ENCODE measurements at places on chromosomes 1 and 21.
A peak's percentile ranks its signal among the peaks of the same experiment; 100 is the strongest.

DNA sequence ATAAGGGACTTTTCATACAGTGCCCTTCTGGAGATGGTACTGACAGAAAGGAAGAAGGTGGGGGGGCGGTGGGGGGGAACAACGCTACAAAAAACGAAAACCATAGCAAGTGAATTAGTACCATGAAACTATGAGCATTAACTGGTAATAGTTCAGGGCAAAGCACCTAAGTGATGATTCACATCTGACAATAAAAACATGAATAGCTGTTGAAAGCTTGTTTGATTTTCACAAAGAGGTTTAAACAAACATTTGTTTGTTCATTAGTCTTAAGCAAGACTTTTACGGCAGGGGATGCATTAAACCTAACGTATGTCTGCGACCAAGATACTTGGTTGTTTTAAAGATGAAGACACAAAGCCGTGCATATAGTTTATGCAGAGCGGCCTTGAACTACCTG, 177.5 kb downstream of the LMO4 start:
- no peak for DNase-seq

DNA sequence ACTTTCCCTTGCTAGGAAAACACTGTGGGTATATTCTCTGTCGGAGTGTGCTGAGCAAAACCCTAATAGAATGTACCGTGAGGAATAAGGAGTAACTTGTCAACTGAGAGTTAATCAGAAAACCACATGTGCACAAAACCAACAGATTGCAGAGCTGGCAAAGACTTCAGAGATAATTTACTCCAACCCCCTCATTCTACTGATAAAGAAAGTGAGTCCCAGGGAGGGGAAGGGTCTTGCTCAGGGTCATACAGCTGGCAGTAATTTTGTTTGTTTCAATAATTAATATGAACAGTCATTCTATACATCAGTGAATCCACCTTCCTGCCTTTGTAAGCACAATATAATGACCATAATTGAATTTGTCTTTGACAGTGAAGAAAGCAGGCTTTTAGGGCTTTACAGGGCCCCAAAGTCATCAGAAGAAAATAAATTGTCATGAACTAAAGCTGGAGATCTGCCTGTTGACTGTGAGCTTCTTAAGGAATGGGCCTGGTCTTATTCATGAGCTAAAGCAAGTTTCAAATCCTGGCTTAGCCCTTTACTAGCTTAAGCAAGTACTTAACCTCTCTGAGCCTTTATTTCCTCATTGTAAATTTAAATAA, 67.2 kb upstream of the HOOK1 start:
- DNase-seq = no peak

DNA sequence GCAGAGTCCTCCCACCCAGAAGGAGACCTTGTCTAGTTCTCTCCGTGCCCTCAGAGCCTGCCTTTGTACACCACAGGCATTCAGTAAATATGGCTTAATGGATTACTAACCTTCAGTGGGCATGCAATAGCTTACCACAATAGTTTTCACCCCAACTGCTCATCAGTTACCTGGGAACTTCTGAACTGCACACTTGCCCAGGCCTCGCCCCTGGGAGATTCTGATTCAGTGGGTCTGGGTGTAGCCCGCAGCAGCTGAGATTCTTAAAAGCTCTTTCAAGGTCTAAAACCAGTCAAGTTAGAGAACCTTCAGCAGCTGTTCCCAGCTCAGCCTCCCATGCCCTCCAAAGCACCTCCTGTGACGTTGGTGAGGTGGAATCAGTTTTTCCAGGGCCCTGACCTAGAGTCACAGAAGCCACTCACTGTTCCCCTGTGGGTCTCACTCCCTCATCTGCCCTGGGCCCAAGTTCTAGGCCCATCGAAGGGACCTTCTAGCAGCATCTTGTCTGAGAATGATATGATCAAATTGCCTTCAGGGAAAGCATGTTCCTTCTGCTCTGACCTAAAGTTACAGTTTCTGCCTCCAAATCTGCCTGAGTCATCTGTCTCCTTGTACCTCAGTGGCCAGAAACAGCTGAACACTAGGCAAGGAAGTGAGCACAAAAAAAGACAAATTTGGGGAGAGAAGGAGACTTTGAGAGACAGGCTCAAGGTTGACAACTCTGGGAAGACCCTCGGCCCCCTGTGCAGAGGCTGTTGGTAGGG, 10.8 kb downstream of the ASAP3 start:
- no peak for DNase-seq

DNA sequence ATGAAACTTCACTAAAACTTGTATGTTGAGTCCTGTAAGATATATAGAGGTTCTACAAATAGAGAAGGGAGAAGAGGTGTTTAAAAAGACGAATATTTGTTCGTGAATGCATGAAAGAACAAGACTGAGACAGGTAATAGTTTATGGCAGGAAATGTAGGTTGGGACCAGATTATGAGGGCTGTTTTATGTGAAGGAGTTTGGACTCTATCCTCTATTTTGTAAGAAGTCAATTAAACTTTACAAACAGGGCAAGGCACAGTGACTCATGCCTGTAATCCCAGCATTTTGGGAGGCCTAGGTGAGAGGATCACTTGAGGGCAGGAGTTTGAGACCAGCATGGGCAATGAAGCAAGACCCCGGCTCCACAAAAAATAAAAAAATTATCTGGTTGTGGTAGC, 5.7 kb downstream of the SLC35A3 start:
- DNase-seq = no peak

DNA sequence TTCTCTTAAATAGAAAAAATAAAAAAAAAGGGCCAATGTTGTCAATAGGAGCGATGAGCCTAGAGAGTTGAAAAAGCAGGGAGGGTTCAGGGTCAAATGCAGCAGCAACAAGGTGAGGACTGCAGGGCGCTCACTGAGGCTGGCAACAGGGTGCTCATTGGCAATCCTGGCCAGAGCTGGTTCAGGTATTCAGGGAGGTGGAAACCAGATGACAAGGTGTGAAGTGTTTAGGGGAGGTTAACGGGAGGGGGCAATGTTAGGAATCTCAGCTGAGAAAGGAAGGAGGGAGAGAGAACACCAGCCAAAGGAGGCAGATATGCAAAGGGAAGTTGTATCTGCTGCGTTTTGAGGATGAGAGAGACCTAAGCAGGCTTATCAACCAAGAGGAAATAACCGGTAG, 129.8 kb upstream of the DAB1 start:
- no peak for DNase-seq

GRCh38 chr1:236354330-236355147, 39.5 kb upstream of the EDARADD start:
- no peak for DNase-seq

DNA sequence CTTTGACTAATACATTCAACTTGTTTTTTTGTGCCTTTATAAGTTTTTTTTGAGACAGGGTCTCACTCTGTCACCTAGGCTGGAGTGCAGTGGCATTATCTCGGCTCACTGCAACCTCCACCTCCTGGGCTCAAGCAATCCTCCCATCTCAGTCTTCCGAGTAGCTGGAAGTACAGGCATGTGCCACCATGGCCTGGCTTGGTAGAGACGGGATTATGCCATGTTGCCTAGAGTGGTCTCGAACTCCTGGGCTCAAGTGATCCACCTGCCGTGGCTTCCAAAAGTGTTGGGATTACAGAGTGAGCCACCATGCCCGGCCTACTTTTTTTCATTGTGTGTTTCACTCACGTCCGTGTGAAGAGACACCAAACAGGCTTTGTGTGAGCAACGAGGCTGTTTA, 202.7 kb downstream of the DISC1 start:
- no peak for DNase-seq

- DNase-seq = no peak
Measured at GRCh38 chr1:165397944-165398343, 41.4 kb upstream of the LMX1A start.

DNA sequence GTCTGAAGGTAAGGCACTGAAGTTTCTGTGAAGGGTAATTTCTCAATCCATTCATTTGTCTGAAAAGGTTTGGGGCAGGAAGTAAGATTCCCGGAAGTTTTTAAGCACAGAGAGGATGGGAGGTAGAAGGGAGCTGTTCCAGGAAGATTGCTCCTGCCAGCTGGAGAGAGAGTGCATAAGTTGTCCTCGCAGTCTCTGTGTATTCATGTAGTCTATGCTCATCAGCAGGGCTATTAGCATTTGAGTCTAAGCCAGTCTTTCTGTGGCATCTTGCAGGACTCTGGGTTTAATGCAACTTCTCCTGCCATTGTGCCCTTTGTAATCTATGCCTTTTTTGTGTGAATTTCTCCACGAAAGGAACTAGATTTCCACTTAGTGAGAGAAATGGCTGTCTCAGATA, 140.8 kb upstream of the FGGY start:
- DNase-seq = no peak

- DNase-seq = no peak
Measured at GRCh38 chr1:39839651-39840050, 43.7 kb downstream of the TRIT1 start.

GRCh38 chr1:185338719-185339622, 21.9 kb upstream of the IVNS1ABP start:
- DNase-seq = no peak

DNA sequence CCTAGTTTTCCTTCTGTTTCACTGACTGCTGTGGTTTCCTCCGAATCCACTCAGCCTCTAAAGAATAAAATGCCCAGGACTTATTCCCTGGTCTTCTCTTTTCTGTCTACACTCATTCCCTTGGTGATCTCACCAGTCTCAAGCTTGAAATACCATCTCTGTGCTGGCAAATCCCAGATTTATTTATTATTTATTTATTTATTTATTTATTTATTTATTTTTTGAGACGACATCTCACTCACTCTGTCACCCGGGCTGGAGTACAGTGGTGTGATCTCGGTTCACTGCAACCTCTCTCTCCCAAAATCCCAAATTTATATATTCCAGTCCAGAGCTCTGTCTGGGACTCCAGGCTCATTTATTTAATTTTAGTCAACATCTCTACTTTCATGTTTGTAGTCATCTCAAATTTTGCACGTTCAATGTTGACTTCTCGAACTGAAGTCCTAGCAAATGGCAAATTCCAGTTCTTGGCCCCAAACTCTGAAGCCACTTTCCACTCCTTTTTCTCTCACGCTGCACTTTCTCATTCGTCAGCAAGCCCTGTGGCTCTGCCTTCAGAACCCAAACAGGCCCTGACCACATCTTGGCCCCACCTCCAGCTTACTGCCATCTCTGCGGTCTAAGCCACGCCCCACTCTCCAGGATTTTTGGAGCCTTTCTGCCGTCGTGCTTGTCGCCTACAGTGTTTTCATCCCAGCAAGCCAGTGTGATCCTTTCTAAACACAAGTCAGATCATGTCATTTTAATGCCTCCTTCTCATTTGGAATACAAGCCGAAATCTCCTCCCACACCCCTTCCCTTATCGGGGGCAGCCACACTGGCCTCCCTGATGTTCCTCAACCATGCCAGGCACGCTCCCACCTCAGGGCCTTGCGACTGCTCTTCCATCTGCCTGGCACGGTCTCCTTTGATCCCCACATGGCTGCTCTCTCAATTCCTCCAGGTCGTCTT, 14.2 kb upstream of the TENT5B start:
- peak; percentile 66 for DNase-seq

- DNase-seq = no peak
Measured at GRCh38 chr21:43957128-43957571, 55.0 kb upstream of the TRAPPC10 start.

GRCh38 chr1:27967106-27967883, 7.5 kb downstream of the XKR8 start:
- DNase-seq = no peak

GRCh38 chr1:209429611-209430010, 153.9 kb upstream of the CAMK1G start:
- DNase-seq = no peak

GRCh38 chr1:182428043-182428442, 21.9 kb upstream of the RGSL1 start:
- DNase-seq = no peak

DNA sequence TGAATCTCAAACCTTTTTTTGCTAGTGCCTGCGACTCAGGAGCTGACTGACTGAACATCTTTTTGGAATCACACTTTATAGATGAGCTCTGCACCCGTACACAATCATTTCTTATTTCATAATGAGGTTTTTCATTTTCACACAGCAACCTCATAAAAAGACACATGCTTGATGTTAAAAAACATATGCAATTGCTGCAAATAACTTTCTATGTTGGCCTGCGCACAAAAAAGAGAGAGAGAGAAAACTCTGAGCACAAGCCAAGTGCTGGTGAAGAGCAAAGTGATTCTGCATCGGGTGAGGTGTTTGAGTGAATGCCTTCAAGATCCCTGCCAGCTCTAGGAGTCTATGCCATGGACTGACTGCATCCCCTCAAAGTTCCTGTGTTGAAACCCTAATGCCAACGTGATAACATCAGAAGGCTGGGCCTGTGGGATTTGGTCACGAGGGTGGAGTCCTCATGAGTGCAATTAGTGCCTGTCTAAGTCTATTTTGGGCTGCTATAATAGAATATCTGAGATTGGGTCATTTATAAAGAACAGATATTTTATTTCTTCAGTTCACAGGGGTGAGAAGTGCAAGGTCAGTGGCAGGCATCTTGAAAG, 36.6 kb downstream of the C1orf87 start:
- DNase-seq = no peak

DNA sequence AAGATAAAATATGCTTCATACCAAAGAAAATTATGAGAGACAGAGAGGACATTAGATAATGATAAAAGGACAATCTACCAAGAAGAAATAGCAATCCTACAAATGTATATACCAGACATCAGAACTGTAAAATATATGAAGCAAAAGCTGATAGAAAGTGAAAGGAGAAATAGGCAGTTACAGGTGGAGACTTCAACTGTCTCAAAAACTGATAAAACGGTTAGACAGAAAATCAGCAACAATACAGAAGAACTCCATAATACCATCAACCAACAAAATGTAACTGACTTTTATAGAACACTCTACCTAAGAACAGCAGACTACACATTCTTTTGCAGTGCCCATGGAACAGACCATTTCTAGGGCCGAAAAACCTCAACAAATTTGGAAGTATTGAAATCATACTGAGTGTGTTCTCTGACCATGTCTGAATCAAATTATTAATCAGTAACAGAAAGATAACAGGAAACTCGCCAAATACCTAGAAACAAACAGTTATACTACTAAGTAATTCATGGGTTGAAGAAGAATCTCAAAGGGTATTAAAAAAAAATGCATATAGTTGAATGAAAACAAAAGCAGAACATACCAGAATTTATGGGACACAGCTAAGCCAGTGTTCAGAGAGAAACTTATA, 132.1 kb downstream of the RPS6KC1 start:
- no peak for DNase-seq

GRCh38 chr1:78726686-78727085, 77.1 kb downstream of the IFI44 start:
- no peak for DNase-seq

GRCh38 chr1:198168227-198168626, 11.4 kb downstream of the NEK7 start:
- no peak for DNase-seq

GRCh38 chr1:90835661-90836344, 118.7 kb upstream of the BARHL2 start:
- DNase-seq = no peak

GRCh38 chr1:38060498-38060897, 13.9 kb upstream of the POU3F1 start:
- DNase-seq = no peak

DNA sequence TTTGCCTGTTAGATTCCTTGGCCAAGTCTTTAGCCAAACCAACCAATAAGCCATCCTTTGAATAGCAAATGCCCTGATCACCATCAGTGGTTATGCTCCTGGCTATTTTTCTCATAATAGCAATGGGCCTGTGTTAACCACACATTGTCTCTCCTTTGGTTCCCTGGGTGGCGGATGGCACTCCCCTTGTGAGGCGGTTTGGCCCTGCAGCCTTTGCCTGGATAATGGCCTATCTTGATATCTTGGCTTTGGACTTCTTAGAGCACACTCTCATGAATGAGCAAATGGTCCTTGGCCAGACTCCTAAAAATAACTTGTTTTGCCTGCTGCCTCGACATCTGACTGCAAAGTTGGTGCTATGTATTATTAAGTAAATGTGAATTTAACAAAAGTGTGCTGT, 22.4 kb upstream of the ZBTB18 start:
- DNase-seq = no peak

GRCh38 chr1:39829791-39830533, 41.3 kb upstream of the BMP8B start:
- DNase-seq = no peak
